ENCODE measurements at places on chromosomes 7 and 10. TPM values are rescaled to one million over a fixed set of nuclear protein-coding genes. Genes with fewer than 3 reads are reported as not detected.

DNA sequence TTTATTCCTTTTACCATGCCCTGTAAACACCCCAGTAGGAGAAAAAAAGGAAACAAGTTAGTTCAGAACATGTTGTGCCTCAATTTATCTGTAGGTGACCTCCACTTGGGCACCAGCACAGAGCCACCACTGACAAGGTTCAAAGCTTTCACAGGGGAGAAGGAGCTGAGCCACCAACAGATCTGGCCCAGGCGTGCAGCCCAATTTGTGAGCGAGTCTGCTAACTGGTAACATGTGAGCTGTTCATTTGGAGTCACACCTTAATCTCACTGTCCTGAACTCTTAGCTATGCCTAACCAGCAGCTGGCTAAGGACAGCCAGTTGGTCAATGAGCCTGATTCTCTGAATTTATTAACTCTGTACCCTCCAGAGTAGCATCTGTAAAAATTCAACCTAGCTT lies 78.4 kb upstream of the CAMK2B start:
- DNase-seq, result no peak

DNA sequence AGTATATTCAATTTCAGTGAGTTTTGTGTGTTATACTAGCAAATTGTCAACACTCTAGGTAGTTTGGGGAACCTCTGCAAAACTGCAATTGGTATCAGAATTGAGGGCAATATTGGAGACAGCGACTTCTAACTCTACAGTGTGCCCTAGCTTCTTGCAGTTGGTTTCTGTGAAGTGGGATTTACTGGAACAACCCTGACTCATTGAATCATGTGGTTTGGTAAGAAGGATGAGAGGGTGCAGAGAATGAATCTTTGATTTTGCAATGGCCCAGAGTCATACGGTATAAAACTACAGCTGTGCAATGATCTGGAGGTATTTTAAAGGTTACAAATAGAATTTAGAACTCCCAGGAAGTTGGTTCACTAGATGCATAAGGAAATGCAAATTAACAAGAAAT lies 129.1 kb upstream of the PPP1R3A start:
- peak; percentile 56 for DNase-seq

- no peak for DNase-seq
Observed at GRCh38 chr10:119555178-119555784, 12.8 kb upstream of the RGS10 start.

DNA sequence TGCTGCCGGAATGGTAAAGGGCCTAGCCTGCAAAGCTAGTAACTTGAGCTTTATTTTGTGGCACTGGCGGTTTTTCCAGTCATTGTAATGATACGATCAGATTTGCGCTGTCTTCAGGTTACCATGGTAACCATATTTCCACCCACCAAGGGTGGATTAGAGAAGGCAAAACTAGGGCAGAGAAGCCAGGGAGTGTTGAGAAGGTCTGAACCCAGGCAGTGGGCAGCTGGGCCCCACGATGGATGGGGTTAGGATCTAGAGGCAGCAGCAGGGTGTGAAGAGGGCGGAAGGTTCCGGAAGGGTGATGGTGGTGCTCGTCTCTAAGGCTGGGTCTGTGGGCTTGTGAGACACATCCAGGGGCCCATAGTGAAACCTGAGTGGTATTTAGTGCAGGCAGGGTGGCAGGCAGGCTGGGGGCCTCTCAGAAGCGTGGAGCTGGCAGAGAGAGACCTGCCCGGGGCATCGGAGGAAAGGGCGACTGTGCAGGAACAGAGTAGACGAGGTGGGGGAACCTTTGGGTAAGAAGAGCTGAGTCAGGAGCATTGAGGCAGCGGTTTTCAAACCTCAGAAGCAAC lies 87.9 kb upstream of the GTF2I start:
- no peak for DNase-seq

DNA sequence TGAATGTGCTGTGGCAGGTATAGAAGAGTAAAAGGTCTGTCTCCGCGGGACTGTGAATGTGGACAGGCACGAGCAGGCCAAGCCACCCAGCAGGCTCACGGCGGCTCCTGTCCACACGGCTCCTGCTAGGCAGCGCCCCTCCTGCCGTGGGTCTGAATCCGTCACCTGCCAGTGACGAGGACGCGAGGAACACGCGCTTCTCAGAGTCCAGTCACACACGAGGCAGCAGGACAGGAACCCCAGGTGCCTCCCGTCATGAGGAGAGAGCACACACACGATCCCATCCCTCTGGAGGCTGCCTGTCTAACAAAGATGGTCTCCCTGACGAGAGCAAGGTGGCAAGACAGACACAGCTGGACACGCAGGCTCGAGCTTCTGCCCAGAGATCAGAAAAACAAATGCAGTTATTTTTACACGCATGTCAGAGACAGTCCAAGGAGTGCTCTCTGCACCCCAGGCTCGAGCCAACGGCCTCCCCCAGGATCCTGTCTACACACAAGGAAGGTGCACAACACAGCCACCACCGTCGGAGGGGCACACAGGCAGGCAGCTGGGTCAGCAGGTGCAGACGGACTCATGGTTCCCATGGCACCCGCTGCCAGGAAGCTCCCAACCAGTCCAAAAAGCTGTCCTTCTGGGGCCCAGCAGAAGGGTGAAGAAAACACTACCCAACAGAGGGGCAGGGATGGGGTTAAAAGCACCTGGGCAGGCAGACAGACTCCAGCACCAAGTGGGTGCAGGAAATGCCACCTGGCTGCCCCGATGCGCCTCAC lies 103.2 kb downstream of the MAD1L1 start:
- DNase-seq, result no peak

- DNase-seq, result no peak
Observed at GRCh38 chr7:74101061-74101681, 17.6 kb downstream of the LIMK1 start.

DNA sequence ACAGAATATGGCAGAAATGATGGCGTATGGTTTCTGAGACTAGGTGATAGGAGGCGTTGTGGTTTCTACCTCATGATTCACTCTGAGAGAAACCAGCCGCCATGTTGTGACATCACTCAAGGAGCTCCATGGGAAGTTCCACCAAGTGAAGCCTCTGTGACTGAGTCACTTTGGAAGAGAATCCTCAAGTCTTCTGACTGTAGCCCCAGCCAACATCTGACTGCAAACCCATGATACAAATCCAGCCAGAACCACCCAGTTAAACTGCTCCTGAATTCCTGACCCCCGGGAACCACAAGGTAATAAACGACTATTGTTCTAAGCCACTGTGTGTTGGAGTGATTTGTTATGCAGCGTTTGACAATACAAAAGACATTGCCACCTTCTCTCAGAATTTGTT lies 91.1 kb upstream of the CARD11 start:
- DNase-seq, result peak; percentile 34

- DNase-seq, result no peak
Observed at GRCh38 chr10:105855791-105856190, 1214.7 kb downstream of the SORCS3 start.

DNA sequence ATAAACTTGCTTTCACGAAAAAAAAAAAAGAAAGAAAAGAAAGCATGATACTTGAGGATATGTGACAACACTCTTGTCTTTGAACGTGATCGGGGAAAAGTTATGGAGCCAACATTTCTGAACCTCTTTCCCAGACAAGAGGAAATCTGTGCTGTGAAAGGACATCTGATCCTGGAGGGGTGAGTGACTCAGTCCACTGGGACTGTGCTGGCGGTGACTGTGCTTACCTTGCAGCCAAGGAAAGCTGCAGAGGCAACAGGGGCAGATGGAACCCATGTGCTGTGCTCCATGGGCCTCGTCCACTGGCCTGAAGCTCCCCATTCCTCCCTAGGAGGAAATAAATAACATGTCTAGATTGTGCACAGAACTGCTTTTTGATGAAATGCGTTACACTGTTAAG lies 116.5 kb upstream of the RAB11FIP2 start:
- DNase-seq, result no peak

GRCh38 chr10:21614000-21614399 lies 80.0 kb downstream of the MLLT10 start:
- DNase-seq, result no peak

GRCh38 chr10:70493660-70494234 lies 15.2 kb downstream of the PALD1 start:
- no peak for DNase-seq

- peak; percentile 61 for DNase-seq
Observed at GRCh38 chr7:101058355-101058754, 26.9 kb upstream of the TRIM56 start.

DNA sequence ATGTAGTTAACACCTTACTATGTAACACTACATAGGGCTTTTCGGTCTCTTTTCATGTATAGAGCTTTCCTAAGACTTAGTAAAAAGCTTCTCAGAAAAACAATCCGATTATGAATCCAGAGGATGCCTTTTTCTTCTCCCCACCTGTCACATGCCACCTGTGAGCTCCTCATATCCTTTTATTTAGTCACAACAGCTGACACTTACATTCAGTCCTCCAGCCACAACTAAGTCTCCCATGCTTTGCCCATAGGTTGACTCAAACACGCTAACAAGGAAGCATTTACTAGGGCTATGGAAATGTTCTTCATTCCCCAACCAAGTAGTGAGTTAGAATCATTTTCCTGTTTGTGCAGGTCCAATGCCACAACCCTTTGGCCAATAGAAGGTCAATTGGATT lies 7.9 kb downstream of the ENO4 start:
- DNase-seq, result no peak

- DNase-seq, result no peak
Observed at GRCh38 chr10:114256008-114256765, 17.1 kb downstream of the VWA2 start.

- DNase-seq, result no peak
Observed at GRCh38 chr7:13097499-13097898, 410.1 kb downstream of the ARL4A start.

GRCh38 chr10:14563076-14563336 lies 211.7 kb downstream of the FAM107B start:
- no peak for DNase-seq

- peak; percentile 68 for DNase-seq
Observed at GRCh38 chr10:30751678-30752331, 122.3 kb upstream of the LYZL2 start.

GRCh38 chr7:129853661-129854268 lies 99.0 kb downstream of the UBE2H start:
- DNase-seq, result peak; percentile 60

DNA sequence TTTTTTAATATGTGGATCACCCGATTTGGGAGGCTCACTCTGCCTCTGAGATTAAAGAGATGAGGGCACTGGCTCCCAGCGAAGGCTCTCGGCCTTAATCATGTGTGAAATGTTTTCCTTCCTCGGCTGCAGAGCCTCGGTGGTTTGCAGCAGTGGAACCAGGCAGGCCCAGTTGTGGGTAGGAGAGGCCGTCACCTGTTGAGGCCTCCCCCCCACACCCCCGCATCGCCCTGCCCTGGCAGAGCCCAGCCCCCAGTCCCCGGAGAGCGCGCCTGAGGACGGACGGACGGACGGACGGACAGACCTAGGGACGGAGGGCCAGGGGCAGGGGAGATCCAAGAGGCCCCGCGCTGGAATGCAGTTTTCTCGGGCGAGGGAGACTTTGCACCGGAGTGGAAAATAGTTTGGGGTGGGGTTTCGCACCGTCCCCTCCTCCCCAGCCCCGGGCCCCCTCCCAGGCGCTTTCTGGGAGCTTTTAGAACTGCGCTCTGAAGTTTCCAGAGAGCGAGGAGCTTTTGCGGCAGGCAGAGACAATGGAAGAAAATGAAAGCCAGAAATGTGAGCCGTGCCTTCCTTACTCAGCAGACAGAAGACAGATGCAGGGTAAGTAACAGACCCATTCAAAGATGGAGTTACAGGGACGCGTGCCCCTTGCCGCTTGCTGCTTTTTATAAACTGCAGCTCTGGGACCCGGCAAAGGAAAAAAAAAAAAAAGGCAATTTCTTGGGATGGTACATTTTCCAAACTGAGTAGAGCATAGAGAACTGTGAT lies at the start of gene KIAA1217:
Gene KIAA1217, plus strand, starts transcription at position 478 of the 771 bp plus-strand sequence. Its CDS starts 56 bp downstream, at position 534.
- no peak for DNase-seq

DNA sequence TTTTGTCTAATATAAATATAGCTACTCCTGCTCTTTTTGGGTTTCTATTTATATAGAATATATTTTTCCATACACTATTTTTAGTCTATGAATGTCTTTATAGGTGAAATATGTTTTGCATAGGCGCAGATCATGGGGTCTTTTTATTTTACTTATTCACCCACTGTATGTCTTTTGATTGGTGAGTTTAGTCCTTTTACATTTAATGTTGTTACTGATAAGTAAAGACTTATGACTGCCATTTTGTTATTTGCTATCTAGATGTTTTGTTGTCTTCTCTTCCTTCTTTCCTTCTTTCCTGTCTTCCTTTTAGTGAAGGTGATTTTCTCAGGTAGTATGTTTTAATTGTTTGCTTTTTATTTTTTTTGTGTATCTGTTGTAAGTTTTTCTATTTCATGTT lies 276.8 kb upstream of the CNTNAP2 start:
- DNase-seq, result no peak

DNA sequence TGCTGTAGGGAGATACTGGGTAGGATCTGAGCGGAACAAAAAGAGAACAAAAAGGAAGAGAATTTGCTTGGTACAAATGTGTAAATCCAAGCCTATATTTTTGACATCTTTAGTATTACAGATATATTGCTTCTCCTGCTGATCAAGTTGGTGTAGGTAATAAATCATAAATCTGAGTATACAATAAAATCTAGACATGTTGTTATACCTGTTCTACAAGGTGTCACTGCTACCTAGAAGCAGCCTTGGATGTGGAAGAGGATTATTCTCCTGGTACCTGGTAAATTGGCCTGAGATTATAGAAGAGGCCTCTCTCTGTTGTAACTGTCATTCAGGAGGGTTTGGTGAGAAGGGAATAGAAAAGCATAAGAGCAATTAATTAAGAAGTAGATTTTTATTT lies 89.9 kb upstream of the LSM8 start:
- no peak for DNase-seq

DNA sequence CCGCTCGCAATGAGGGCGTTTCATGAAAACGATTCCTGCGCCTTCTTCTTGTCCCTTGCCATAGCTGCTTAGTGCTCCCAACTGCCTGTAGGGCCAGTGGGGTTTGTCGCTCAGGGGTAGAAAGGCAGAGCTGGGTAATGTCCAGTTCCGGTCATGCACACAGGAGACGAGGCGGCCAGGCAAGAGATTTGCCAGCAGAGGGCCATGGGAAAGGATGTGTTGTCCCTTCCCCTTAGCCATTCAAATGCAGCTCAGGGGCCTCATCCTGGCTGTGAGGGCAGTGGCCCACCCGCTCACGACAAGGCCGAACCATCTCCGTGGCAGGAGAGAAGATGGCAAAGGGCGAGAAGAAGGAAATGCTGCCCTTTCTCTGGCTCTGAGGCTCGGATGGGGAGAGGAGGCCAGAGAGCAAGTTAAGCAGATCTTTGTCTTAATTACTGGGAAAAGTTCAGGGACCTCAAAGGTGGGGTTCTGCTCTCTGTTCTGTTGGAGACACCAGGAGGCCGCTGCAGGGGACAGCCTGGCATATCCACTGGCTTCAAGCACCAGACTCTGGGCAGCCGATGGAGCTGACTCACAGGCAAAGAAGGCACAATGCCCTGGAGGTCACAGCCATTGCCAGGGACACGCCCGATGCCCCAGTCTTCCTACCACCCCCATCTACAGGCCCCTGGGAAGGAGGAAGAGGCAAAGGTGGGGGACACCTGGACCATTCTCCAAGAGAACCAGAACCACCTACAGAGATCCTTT lies 534.8 kb upstream of the MGMT start:
- no peak for DNase-seq

Gene TDRD1
- total RNA-seq, result not detected

Gene TMEM248
- 160 TPM for total RNA-seq

Gene OPALIN
- not detected for total RNA-seq

Gene PNLIPRP3
- total RNA-seq, result 13.6 TPM

Gene CCL24
- total RNA-seq, result not detected

Gene PLEKHA1
- 10.7 TPM for total RNA-seq

Gene PRPS1L1
- not detected for total RNA-seq

Gene CACNA2D1
- total RNA-seq, result 11.1 TPM

Gene CTBP2
- 38.1 TPM for total RNA-seq

Gene PPP2R2D
- total RNA-seq, result 23.6 TPM

Gene BAZ1B
- total RNA-seq, result 79.5 TPM

Gene MYOF
- total RNA-seq, result 8.9 TPM

Gene GRM3
- not detected for total RNA-seq

Gene CYP3A4
- total RNA-seq, result not detected

Gene SPAM1
- total RNA-seq, result not detected

Measured in SK-MEL-5 (cell line).